ENCODE measurements at places on chromosomes 2 and 18. TPM values are rescaled to one million over a fixed set of nuclear protein-coding genes. Genes with fewer than 3 reads are reported as not detected.

Gene CHN1
- polyA plus RNA-seq, result 8.2 TPM

Gene ADAM23
- 3.3 TPM for polyA plus RNA-seq

Gene GRHL1
- 3.0 TPM for polyA plus RNA-seq

Gene TCF23
- 0.10 TPM for polyA plus RNA-seq

Gene SKOR2
- polyA plus RNA-seq, result not detected

Gene IL36G
- polyA plus RNA-seq, result 0.51 TPM

Gene EPB41L3
- 65.5 TPM for polyA plus RNA-seq

Gene BCL2
- polyA plus RNA-seq, result 8.8 TPM

Gene ALK
- polyA plus RNA-seq, result 1.5 TPM

Gene DSG3
- polyA plus RNA-seq, result 0.15 TPM

Gene TEKT4
- polyA plus RNA-seq, result not detected

Gene RNU2-63P
- polyA plus RNA-seq, result not detected
